Fibroblast of pulmonary artery (primary cell): ENCODE measurements at places on chromosomes 5 and 9.

DNA sequence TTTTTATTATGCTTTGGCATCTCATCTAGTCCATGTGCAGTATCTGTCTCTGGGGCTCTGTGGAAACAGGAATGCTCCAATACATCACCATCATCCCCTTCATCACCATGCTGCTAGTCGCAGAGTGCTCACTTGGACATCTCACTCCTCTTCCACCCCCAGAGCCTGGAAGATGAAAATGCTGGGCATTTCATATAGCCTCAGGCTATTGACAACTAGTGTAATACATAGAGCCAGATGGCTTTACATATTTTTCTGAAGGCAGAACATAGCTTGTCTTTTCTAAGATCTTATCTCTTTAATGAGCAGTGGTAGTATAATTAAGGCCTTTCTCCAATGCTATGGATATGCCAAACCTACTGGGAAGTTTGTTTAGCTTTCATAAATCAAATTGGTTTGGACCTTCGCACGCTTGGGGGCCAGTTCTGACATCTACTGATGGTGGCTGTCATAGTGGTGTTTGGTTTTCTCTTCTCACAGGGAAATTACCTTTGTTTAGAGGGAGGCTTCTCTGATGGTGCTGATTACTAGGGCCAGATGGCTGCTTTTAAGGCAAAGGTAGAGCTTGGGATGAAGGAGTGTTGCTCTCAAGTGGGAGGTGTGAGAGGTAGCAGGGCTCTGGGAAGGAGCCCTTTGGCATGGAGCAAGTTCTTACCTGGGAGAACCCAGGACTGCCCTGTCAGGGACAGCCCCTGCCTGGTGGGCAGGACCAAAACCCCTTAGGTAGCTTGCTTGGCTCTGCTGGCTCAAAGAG is 63.1 kb upstream of the CXCL14 start:
- no peak for DNase-seq

DNA sequence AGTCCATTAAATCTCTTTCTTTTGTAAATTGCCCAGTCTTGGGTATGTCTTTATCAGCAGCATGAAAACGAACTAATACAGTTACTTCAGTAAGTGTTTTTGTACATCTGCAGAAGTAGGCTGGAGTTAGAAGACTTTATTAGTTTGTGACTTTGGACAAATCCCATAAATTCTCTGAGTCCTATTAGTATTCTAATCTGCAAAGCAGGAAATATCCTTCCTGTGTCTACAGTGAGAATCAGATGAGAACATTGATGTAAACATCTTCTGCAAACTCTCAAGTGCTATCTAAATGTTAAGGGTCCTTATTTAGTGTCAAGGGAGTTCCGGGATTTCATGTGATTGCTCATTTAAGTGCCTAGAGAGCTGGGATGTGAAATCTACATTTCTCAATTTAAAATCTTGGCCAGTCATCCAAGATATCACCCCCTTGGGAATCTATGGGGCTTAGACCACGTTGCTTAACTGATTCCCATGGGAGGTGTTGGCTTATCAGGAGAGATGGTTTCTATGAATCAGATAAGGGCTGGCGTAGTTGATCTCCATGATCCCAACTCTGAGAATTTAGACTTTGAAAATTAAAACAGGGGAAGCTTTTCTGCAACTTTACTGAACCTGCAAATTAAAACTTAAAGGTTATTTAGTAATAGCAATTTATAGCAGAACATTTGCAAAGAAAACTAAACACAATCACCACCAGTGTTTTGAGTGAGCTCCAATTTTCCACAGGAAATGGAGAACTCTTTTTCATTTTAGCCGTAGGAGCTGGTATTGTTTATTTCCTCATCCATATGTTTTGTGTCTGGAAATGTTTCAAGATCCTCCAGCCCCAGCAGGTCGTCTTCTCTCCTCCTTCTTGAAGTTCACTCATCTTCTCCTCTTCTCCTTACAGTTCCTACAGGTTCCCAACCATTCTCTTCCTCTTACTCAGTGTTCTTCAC is 241.6 kb upstream of the CD180 start:
- peak; percentile 69 for DNase-seq

DNA sequence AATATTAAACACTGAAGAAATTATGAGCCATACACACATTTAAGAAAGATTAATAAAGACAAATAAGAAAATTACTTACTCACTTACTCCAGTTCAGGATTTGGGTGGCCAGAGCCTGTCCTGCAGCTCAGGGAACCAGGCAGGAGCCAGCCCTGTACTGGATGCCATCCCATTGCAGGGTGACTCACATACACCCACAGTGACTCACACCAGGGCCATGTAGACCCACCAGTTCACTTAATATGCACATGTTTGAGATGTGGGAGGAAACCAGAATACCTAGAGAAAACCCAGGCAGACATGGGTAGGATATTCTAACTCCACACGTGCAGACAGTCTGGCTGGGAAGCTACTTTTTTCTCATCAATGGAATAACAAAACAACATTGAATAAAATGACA is 49.6 kb upstream of the ADRB2 start:
- peak; percentile 51 for DNase-seq

GRCh38 chr5:44334622-44335021 is 54.6 kb downstream of the FGF10 start:
- DNase-seq: no peak

DNA sequence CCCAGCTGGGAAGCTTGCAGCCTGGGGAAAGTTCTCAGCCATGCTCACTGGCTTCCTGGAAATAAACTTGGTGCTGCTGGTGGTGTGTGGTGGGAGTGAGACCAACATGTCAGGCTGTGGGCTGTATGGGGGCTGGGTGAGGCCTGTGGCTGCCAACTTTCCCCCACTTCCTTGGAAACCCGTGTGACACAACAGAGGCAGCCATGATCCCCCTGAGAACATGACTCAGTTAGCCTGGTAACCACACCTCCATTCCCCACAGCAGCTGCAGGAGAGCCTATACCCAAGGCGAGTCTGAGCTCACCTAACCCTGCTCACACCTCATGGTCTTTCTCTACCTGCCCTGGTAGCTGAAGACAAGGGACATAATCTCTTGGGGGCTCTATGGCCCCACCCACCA is 72.7 kb upstream of the RGMB start:
- DNase-seq: no peak

DNA sequence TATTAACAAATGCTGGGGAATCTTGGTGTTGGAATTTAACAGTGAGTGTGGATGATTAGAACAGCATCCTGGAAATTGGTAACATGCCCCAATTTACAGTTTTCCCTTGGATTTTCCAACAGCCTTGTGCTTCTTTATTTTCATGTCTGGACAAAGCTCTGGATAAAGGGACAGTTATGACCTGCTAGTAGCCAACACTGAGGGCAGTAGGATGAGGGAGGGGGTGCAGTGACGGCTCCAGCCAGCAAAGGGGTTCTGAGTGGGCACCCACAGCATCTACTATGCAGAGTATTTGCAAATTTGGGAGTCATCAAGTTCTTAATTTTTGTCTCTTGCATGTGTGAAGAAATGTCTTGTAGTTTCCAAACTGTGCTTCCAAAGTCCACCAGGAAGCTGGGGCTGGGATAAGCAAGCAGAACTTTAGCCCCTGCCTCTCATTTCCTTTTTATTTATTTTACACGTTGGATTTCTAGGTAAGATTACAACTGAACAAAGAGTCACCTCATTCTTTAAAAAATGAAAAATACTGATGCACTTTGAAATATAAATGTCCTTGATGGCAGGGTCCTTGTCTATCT is 63.0 kb upstream of the SELENOP start:
- no peak for DNase-seq
